ENCODE measurements at places on chromosomes 13 and 19.

DNA sequence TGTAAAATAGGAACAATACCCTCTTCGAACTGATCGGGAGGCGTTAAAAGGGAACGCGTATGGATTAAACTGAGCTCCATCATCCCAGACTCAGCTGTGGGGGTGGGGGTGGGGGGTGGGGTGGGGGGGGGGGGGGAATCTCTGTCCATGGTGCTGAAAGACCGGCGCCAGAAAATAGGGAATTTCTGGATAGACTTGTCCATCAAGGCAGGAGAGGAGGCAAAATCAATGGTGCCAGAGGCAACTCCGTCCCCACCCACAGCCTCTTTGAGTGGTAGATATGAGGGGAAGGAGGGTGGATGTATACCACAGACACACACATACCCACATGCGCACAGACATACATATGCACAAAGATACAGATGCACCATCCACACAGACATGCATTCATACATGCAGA is 37.4 kb downstream of the ZNF787 start:
- no peak for DNase-seq

- DNase-seq, result no peak
These were observed 103.3 kb downstream of the DGKH start for GRCh38 chr13:42151781-42152180.

- DNase-seq, result no peak
These were observed 3.1 kb downstream of the SPACA4 start for GRCh38 chr19:48609571-48610108.

DNA sequence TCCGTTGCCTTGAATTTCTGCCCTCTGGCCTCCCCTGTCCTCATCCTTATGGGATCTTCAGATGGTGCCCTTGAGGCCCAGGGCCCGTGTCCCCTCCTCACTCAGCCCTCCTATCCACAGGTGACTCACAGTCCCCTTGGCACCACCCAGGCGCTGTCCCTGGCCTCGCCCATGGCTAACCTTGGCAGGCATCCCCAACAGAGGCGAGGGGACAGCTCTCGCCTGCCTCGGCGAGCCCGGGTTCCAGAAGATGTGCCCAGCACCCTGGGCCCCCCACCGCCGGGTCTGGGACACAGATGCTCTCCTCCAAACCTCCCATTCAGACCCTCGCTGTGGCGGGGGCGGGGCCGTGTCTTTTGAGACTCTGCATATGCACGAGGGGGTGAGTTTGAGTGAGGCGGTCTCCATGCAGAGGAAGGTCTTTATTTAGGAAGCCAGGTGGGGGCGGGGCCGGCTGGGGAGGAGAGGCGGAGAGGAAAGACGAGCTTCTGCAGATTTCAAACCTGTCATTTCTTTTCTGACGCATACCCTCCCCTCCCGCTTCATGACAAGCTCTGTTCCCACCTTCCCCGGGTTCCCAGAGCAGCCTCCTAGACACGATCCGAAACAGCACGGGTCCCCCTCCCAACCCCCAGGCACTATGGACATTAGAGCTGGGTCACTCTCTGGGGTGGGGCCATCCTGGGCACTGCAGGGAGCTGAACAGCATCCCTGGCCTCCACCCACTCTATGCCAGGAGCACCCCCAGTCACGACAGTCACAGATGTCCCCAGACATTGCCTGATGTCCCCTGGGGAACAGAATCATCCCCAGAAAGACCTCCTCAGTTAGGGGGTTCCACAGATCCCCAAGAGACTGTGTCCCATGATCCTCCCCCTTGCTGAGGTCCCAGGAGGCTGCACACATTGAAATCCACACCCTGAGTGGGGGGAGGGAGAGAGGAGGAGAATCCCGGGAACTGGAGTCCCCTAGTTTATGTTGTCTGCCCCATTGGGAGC is 48.5 kb downstream of the GNG7 start:
- no peak for DNase-seq

DNA sequence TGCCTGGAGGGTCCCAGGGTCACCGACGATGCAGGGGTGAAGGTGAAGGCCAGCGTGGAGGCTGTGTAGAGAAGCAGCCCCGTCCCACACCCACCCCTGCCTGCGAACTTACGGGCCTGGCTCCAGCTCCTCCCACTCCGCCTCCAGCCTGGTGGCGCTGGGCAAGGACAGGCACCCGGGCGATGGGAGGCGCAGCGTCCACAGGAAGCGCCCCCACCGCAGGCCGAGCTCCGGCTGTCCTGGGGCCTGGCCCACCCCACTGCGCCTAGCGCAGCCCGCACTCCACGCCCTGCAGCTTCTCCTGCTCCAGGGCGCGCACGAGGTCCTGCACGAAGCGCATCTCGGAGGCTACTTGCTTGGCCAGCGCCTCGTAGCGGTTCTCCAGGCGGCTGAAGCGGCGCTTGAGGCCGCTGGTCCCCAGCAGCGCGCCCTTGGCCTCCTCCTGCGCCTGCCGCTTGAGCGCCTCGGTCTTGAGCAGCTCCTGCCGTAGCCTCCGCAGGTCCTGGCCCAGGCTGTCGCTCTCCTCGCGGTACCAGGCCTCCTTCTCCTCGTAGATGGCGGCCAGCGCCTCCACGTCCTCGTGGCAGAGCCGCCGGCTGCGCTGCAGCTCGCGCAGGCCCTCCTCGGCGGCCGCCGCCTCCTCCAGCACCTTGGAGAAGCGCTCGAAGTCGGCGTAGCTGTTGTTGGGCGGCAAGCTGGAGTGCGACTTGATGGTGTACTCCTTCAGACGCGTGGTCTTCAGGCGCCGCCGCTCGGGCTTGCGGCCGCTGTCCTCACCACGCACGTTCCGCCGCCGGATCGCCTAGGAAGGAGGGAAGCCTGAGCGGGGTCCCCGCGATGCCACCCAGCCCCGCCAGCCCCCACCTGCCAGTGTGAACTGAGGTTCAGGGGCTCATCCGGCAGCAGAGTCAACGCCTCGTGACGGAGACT is 11.8 kb downstream of the DAPK3 start:
- no peak for DNase-seq

DNA sequence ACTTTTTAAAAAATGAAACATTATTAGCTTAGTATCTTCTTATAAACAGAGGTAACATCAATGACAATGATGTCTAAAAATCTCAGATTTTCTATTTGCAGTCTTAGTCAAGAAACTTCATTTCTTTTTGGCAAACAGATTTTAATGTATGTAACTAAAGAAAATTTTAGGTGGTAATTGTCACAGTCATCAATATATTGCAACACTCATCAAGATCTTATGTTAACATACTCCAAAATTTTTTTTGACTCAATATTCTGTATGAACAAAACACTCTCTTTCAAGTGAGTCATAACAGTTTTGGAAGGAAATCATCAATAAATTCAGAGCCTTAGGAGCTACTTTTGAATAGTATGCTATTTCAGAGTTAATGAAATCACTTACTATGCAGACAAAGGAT is 1507.6 kb downstream of the SLITRK1 start:
- no peak for DNase-seq

DNA sequence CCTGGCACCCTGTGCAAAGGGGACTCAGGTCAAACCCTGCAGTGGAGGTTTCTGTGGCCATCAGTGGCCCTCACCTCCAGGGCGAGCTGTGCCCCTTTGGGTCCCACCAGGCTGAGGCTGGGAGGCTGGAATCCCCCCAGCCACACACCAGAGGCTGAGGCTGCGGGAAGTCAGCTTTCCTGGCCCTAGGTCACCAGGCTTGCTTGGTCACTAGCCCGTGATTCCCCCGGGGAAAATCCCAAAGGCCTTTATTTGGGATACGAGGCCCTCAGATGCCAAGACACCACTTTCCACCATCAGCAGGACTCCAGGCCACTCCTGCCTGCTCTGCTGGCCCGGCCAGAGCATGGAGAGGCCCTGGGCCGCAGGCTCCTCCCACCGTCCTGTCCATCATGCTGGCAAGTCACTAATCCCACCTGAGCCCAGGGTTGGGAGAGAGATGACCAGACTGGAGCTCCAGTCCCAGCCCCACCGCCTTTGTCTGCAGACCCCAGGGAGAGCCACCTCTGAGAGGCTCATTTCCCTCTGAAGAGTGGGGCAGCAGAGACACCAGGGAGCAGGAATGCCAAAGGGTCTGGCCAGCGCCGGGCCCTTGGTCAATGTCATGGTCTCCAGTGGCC is 4.7 kb downstream of the NKPD1 start:
- no peak for DNase-seq

DNA sequence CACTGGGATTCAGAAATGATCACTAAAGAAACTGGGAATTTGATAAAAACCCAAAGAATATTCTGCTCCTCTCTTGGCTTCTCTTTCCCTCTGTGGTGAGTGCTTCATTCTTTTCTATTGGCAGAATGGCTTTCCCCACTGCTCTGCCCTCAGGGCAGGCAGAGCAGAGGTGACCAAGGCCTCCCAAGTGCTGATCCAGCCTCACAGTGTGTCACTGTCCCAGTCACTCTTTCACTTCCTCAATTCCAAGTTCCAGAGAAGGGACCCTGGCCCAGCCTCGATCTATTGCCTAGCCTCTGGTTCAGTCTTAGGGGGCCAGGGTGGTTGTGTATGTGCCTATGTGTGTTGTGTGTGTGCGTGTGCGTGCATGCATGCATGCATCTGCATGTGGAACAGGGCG is 180.6 kb upstream of the TMTC4 start:
- no peak for DNase-seq

DNA sequence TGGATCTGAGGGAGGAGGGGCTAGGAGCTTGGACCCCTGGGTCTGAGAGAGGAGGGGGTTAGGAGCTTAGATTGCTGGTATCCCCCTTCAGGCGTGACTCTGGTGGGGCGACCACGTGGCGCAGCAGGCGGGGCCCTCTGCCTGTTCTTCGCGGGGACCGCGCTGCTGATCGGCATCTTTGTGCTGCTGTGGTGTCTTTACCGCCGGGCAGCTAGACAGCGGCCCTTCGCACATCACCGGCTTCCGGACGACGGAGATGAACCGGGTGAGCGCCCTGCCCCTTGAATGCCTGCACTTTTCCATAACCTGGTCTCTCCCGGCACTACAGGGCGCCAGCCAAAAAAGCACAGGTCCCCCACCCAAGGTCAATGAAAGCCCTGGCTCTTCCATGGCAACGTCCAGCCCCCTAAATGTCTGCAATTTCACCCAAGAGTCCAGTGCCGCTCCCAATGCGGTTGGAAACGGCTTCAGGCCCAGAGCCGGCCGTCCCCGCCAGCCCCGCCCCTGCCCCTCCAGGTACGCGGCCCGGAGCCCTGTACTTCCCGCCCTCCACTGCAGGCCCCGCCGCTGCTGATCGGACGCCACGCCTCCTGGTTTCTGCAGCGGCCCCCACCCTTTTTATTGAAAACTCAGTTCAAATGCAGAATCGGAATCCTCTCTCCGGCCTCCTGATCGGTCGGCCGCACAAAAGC is 2.8 kb downstream of the GFY start:
- DNase-seq, result no peak

GRCh38 chr19:55426042-55426441 is 17.1 kb downstream of the SHISA7 start:
- DNase-seq, result no peak

DNA sequence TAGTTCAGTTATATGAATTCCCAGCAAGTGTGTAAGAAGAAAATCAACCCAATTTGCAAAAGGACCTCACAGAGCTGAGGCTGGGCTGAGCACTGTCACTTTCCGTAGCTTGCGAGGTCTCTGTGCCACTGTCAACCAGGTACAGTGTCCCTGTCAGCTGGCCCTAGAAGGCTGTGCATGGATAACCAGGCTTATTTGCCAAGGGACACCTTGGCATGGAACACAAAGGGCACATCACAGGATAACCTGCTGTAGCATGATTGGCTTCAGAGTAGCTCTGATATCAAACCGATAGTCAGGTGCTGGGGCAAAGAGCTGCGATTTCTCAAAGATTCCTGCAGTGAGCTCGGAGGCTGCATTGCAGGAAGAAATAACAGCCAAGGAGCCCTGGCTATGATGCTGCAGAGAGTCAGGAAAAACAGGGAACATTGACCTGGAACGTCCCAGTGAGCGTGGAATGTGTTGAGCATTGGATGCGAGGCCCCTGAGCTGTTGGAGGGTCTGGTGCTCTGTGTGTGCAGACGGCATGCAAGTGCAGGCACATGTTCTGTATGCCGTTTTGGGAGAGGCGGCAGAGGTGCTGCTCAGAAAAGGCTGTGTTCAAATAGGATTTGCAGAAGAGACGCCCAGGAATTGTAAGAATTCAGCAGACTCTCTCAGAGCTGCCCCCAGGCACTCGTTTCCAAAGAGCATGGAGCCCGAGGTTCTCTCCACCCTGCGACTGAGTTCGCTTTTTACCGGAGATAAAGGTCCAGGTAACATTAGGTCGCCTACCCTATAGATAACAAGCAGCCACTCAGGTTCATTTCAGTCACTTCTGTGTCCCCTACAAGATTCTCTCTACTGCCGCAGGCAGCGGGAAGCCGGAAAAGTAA is 213.5 kb upstream of the IRS2 start:
- DNase-seq, result no peak

GRCh38 chr13:74111399-74111798 is 22.8 kb downstream of the KLF12 start:
- no peak for DNase-seq
